CD4-positive, alpha-beta T cell treated with Interleukin-15 for 4 hours (primary cell): ENCODE measurements at places on chromosomes 16 and 17.
A peak's percentile ranks its signal among the peaks of the same experiment; 100 is the strongest.

DNA sequence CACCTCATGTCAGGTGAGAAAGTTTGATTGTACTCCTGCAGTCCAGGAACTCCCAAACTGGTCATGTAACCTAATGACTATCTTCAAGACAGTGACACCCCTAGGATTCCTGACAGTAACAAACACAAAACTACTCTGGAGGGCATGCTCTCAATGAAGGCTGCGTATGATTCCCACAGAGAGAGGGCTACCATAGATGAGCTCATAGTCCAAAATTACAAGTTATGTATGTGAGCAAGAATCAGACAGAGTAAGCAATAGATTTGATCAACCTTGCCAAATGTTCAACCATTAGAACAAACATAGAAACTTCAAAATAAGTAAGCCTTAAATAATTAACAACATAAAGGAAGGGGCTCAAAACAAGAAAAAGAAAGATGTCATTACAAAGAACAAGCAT is 158.1 kb downstream of the COPRS start:
- no peak for DNase-seq

DNA sequence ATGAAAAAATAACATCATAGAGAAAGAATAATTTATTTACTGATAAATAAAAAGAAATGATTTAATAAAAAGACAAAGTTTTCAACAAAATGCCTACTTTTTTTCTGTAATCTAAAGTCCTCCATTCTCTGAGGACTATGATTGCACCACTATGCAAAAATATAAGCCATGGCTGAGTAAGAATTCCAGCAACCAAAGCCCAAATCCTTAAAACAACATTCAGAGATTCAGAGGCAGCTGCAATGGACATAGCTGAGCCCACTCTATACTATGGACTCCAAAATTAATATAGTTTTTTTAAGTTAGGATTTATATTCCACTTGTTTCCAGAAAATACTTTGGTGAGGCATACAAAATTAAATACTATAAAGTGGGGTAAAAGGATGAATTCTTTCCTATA is 169.5 kb upstream of the C17orf78 start:
- no peak for DNase-seq

DNA sequence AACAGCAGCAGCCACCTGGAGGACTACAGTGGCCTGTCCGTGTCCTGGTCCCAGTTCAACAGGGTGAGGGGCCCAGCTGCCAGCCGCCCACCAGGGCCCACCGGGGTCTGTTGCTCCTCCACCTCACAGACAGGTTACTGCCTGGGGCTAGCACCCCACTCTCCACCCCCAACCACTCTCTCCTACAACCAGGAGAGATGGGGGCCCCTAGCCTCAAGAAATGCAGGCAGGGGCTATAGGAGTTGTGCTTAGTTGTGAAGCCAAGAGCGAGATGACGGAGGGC is 18.0 kb downstream of the STAT5A start:
- DNase-seq: no peak

DNA sequence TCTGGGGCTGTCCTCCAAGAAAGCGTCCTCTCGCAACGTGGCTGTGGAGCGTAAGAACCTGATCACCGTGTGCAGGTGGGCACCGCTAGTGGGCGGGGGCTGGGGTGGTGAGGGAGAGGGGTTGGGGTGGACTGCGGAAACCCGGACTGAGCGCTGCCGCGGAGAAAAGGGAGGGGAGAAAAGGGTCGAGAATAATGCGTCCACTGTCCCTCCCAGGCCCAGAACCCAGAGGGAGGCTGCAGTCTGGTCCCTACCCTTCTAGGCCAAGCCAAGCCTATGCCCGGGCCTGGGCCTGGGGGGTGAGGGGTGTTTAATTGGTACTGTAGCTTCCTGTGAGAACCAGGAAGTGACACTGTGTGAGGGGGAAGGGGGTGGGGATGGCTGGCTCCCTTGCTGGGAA is 464 bp downstream of the RUNDC3A start:
- no peak for DNase-seq

- DNase-seq: no peak
Observed at GRCh38 chr17:539766-540165, 174.9 kb downstream of the VPS53 start.

GRCh38 chr16:58336332-58337089 is 41.7 kb upstream of the PRSS54 start:
- DNase-seq: peak; percentile 77

DNA sequence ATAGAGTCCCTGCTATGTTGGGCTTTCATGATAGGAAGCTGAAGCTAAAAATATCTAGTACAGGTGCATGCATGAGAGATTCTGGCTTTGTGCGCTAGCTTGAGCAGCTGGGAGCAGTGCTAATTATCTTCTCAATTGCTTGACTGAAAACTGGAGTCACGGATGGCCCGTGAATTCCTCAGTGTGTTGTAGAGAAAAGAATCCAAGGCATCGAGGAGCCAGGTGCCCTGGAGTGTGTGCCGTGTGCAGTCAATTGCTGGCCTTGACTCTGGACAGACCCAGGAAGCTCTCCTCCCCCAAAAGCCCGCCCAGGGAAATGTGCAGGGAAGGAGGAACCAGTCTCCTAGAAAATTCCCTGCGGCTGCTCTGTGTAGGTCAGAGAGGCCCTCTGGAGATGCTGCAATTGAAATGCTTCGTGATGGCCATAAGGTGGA is 14.2 kb downstream of the LGALS3BP start:
- DNase-seq: no peak

DNA sequence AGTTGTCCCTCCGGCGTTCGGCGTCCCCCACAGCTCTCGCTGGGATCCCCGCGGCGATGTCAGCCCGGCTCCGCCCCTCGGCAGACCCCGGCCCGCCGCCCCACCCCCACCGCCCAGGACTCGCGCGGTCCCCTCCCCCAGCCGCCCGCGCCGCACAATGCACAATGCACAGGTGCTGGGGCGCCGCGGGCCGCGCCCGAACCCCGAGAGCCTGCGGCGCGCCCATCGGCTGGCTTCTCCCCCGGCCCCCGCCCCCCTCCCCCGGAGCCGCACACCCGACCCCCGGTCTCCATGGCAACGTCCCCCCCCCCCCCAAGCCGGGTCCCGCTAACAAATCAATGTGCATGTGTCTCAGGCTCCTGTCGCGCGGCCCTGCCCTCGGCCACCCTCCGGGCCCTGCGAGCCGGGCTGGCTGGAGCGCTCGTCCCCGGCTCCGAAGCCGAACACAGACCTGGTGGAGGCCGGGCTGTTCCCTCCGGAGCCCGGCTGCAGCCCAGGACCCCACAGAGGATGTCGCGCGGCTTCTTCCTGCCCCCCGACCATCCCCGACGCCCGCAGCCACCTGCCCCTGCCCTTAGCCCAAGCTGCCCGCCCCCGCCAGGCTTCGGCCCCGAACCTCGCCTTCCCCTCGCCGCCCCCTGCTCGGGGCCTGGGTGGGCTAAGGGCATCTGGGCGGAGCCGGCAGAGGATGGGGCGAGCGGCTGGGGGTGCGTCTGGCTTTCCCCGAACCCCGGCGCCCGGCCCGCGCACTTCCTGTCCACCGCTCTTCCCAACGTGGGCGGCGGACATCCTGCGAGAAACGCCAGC is 818 bp upstream of the CBX8 start:
- no peak for DNase-seq

GRCh38 chr17:15490634-15491261 is 23.3 kb upstream of the CDRT4 start:
- DNase-seq: no peak

DNA sequence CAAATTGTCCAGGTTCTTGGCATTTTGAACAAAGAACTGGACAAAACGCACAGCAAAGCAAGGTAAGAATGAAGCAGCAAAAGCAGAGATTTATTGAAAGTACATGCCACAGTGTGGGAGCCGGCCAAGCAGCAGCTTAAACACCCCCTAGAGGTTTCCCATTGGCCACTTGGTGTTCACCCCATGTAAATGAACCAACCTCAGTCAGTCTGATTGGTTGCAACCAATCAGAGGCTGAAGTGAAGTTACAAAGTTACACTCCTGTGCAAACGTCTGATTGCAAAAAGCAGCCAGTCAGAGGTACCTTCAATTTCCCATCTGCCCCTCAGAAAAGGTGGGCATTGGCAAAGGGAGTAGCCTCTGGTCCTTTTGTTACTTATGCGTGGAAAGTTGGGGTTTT is 8.8 kb upstream of the ZNF263 start:
- DNase-seq: no peak

- DNase-seq: no peak
Observed at GRCh38 chr16:68288252-68288650, 22.5 kb downstream of the SLC7A6OS start.

GRCh38 chr16:65838001-65838400 is 528.5 kb upstream of the CDH5 start:
- no peak for DNase-seq

DNA sequence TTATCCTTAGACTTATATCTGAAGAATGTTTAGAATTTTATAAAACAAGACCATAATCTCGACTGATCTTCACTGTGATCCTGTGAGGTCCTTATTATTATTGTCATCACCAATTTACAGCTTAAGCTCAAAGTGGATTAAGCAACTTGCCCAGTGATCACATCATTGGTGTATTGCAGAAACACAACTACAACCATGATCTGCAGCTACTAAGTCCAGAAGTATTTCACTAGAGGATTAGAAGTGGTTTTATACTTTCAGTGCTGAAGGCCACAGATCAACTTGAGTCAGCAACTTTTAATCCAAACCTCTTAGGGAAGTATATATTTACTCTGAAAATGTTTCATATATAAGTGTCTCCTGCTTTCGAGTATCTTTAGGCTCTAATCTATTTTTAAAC is 624.3 kb upstream of the SOX9 start:
- no peak for DNase-seq

GRCh38 chr17:78839762-78840529 is 668 bp downstream of the USP36 start:
- DNase-seq: peak; percentile 26

GRCh38 chr17:5758651-5759050 is 174.3 kb upstream of the NLRP1 start:
- DNase-seq: no peak

DNA sequence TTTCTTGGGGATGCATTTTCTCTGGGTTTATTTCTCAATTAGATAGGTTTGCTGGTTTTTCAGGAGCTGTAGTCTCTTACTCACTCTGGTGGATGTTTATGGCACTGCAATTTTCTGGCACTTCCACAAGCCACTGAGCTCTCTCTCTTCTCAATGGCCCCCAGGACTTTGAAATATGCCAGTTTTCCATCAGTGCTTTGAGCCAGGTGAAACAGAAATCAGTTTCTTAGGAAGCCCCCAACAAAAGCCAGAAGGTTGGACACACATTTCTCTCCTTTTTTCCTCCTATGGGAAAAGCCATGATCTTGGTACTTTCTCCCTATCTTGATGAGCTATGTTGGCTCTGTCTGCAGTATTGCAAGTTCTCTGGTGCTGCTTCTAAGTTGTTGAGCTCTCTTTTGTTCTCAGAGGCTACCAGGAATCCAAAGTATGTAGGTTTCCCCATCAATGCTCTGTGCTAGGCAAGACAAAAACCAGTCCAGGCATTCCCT is 90.7 kb upstream of the SMIM36 start:
- peak; percentile 30 for DNase-seq

- DNase-seq: no peak
Observed at GRCh38 chr17:74473294-74473693, 6.9 kb downstream of the CD300A start.

- DNase-seq: no peak
Observed at GRCh38 chr16:84453061-84453752, 51.3 kb downstream of the MEAK7 start.

- no peak for DNase-seq
Observed at GRCh38 chr17:65409381-65409780, 152.1 kb downstream of the AXIN2 start.

- no peak for DNase-seq
Observed at GRCh38 chr16:66223176-66223780, 143.2 kb upstream of the CDH5 start.

- DNase-seq: no peak
Observed at GRCh38 chr16:49639739-49640431, 216.0 kb downstream of the ZNF423 start.

GRCh38 chr16:88113545-88114045 is 162.4 kb downstream of the BANP start:
- no peak for DNase-seq

DNA sequence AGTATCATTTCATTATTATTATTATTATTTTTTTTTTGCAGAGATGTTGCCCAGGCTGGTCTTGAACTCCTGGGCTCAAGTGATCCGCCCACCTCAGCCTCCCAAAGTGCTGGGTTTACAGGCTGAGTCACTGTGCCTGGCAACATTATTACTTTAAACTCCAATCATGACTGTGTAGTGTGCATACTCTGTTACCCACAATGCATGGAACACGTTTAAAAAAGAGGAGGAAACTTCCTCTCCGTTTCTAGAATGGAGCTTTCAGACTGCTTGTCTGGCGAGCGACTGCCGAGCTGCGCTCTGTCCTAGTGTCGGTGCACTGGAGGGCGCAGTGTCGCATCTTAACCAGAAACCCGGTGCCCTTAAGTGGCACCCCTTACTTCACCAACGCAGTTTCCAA is 22.1 kb upstream of the FASN start:
- no peak for DNase-seq
